ENCODE measurements at places on chromosomes 12 and 14. TPM values are rescaled to one million over a fixed set of nuclear protein-coding genes. Genes with fewer than 3 reads are reported as not detected.

The SLC25A21 gene
- total RNA-seq, result 2.3 TPM

The PAWR gene
- 44.6 TPM for total RNA-seq

The AKAP6 gene
- total RNA-seq, result 0.54 TPM

The DLGAP5 gene
- 33.1 TPM for total RNA-seq

The IL26 gene
- total RNA-seq, result not detected

The CACNB3 gene
- total RNA-seq, result 34.0 TPM

The TSPAN19 gene
- not detected for total RNA-seq

The TSPAN8 gene
- total RNA-seq, result 0.69 TPM
